ENCODE measurements at places on chromosomes 4 and X. TPM values are rescaled to one million over a fixed set of nuclear protein-coding genes. Genes with fewer than 3 reads are reported as not detected.

The FGA gene
- not detected for total RNA-seq

The MAGED2 gene
- total RNA-seq: 246 TPM

The MAGEA11 gene
- not detected for total RNA-seq

The HOPX gene
- 78.7 TPM for total RNA-seq
